Vein endothelial cell (primary cell): ENCODE measurements at places on chromosomes 1 and 21. TPM values are rescaled to one million over a fixed set of nuclear protein-coding genes. Genes with fewer than 3 reads are reported as not detected.

Gene FNBP1L
- total RNA-seq: 63.4 and 82.3 TPM in 2 replicates

Gene RIPPLY3
- total RNA-seq: not detected in 2 replicates

Gene NBPF4
- not detected in 2 replicates for total RNA-seq

Gene ALDH9A1
- 45.9 and 46.1 TPM in 2 replicates for total RNA-seq

Gene ARHGEF16
- 1.1 and 1.3 TPM in 2 replicates for total RNA-seq

Gene PTPN22
- under 0.01 and 0.67 TPM in 2 replicates for total RNA-seq

Gene NBPF26
- 8.6 and 8.8 TPM in 2 replicates for total RNA-seq

Gene LCE4A
- not detected in 2 replicates for total RNA-seq

Gene SLC30A2
- not detected in 2 replicates for total RNA-seq
